Activated CD4-positive, alpha-beta T cell treated with anti-CD3 and anti-CD28 coated beads for 36 hours (primary cell): ENCODE measurements at places on chromosomes 7 and 10.

DNA sequence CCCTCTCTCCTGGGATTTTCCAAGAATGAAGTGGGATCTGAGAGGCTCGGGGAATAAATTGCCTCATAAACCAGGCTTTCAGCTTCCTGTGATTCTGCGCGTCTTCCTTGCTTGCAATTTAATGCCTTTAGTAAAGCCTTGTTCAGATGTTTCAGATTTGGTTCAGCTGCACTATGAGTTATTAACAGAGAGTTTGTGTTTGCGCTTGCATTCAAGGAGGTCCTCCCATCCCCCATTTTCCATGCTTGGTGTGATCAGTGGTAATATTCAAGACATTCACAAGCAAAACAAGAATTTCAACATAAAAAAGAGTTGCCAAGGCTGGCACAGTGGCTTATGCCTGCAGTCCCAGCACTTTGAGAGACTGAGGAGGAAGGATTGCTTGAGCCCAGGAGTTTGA is 1068.9 kb downstream of the TYW1 start:
- no peak for DNase-seq

DNA sequence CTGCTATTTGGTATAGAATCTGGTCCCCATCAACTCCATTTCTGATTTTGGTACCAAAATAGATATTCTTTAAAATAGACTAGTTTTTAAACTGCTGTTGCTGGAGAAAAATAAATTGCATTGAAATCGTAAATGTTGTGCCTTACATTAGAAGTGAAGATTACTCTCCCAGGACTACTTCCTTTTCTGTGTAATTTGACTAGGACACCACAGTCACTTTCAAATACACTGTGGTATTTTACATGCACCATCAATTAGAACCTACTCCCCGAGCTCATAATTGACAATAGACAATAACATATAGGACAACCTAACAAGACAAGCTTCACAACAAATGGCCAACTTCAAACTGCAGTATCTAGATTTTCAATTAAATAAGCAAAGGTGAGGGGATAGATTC is 211.5 kb downstream of the DGKB start:
- no peak for DNase-seq

GRCh38 chr10:100009283-100009792 is 409 bp downstream of the DNMBP start:
- no peak for DNase-seq

GRCh38 chr10:2908851-2909630 is 158.3 kb upstream of the PFKP start:
- peak; percentile 50 for DNase-seq

DNA sequence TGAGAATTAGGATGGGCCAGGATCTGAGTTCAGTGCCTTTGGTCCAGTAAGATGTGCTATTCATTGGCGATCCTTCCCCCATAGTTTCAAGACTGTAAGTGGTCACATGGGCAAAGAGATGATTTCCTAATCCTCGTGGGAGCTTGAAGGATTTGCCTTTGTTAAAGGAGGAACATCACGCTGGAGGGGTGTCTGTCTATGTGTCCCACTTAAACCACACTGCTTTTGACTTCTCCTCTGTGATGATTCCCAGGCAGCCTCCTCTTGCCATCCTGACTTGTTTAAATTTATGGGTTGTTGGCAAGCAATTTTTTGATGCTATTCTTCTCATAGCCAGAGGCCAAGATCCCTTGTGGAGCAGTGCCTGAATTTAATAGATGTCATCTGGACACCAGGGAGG is 154.0 kb downstream of the TCF7L2 start:
- no peak for DNase-seq
